Progenitor cell of endocrine pancreas (in vitro differentiated cells): ENCODE measurements at places on chromosomes 3 and 15. TPM values are rescaled to one million over a fixed set of nuclear protein-coding genes. Genes with fewer than 3 reads are reported as not detected.

GRCh38 chr15:97748576-97748975 lies 211.9 kb upstream of the ARRDC4 start:
- H3K27ac ChIP-seq: no peak overlapping the region
- peaks cover 54% of the 10 kb centered on the region for H3K27me3 ChIP-seq
- no peak for DNase-seq

Gene C3orf85
- not detected in 2 replicates for total RNA-seq

DNA sequence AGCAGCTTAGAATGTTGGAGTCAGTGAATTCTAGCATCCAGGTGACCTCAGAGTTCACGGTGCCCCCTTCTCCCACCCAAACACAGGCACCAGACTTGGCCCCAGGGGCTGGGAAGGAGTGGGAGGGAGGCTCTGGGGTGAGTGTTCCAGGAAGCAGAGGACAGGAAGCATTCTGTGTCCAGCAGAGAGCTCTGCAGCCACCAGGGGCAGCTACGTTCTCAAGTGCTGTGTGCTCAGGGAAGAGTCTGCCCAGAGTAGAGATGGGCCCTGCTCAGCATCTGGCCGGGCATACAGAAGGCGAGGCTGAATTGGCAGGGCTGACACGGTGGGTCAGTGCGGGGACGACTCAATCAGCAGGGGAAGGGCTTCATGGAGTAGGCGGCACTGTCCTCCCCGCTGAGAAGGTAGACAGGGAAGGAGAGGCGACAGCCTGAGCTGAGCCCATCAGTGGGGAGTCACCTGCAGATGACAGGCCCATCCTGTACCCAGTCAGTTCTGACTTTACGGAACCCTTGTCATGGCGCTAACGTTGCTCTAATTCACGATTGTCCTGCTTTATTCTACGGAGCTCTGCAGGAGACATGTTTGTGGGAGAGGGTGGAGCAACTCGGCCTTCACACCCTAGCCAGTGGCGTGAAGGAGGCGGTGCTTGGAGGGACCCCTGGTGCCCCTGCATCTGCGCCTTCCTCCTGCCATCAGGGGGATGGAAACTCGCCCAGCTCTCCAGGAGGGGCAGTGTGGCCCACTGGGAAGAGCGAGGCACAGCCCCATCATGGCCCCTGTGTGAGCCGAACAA lies 82.2 kb downstream of the C3orf70 start:
- H3K4me1 ChIP-seq: peaks cover 6% of the 10 kb centered on the region
- no peak for DNase-seq
- H3K4me3 ChIP-seq: no peak overlapping the region
- no peaks in the 10 kb centered on the region for H3K27me3 ChIP-seq
- no peaks in the 10 kb centered on the region for H3K36me3 ChIP-seq

- no peak for DNase-seq
- no peak overlapping the region for H3K27ac ChIP-seq
- no peaks in the 10 kb centered on the region for H3K36me3 ChIP-seq
- H3K27me3 ChIP-seq: peaks cover 19% of the 10 kb centered on the region
- H3K4me3 ChIP-seq: no peak overlapping the region
- no peaks in the 10 kb centered on the region for H3K4me1 ChIP-seq
Measured at GRCh38 chr15:68693071-68693470, 114.3 kb downstream of the CORO2B start.

Gene RBP2
- not detected in 2 replicates for total RNA-seq

Gene AADACL2
- not detected in 2 replicates for total RNA-seq

GRCh38 chr3:39275963-39276593 lies 3.8 kb downstream of the CX3CR1 start:
- no peaks in the 10 kb centered on the region for H3K36me3 ChIP-seq
- H3K27me3 ChIP-seq: peaks cover 12% of the 10 kb centered on the region
- H3K27ac ChIP-seq: no peak overlapping the region
- no peak for DNase-seq
- peaks cover 4% of the 10 kb centered on the region for H3K4me1 ChIP-seq

Gene CELF6
- total RNA-seq: 1.2 and 1.4 TPM in 2 replicates

GRCh38 chr15:67735896-67736295 lies 89.4 kb upstream of the SKOR1 start:
- no peak overlapping the region for H3K4me3 ChIP-seq
- no peaks in the 10 kb centered on the region for H3K27me3 ChIP-seq
- H3K27ac ChIP-seq: no peak overlapping the region
- H3K36me3 ChIP-seq: peaks cover 2% of the 10 kb centered on the region

DNA sequence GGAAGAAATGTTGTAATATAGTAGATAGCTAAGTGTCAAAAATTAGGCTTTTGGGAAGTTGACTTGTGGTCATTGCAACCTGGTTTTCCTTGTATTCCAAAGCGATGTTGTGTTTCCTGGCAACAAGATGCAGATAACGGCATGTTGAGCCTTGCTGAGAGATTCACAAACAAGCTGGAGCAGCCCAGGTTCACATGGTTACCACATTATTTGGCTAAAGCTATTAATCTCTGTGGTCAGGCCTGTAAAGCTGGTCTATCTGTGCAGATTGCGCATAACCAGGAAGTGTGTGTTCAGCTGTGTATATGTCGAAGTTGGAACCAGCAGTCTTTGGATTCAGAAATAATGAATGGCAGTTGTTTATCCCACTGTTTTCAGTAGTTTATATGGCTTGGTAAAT lies 6.6 kb downstream of the TIPARP start:
- no peak overlapping the region for H3K4me3 ChIP-seq
- peaks cover 22% of the 10 kb centered on the region for H3K36me3 ChIP-seq
- H3K4me1 ChIP-seq: peaks cover 58% of the 10 kb centered on the region
- H3K27ac ChIP-seq: peak overlapping the region; percentile 63

DNA sequence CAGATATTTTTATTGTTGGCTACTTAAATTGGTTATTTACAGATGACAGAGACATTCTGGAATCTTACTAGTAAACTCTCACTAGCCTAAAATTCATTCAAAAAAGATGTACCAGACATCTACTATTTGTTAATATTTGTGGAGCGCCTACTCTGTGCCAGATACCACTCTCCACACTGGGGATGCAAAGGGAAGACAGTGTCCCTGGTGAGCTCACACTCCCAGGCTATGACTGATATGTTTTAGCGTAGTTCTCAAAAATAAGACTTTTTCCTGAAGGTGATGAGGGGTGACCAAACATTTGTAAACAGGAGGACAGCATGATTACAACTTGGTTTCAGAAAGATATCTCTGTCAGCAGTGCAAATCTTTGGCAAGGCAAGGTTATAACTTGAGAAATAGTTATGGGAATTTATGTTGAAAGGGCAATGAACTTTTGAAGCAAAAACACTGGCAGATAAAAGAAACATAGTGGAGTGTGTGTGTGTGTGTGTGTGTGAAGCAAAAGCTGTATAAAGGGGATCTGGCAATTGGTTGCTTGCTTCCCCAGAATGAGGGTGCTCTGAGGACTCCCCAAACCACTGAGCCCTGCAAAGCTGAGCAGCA lies 51.2 kb downstream of the HACD2 start:
- H3K4me3 ChIP-seq: no peak overlapping the region
- no peaks in the 10 kb centered on the region for H3K4me1 ChIP-seq
- no peaks in the 10 kb centered on the region for H3K36me3 ChIP-seq
- no peaks in the 10 kb centered on the region for H3K27me3 ChIP-seq
- no peak for DNase-seq
- H3K27ac ChIP-seq: no peak overlapping the region

- no peaks in the 10 kb centered on the region for H3K36me3 ChIP-seq
- H3K4me3 ChIP-seq: no peak overlapping the region
- DNase-seq: no peak
Measured at GRCh38 chr3:46282041-46282440, 39.8 kb downstream of the CCR3 start.

Gene DAZL
- total RNA-seq: not detected in 2 replicates

GRCh38 chr3:101898752-101899169 lies 49.4 kb downstream of the NFKBIZ start:
- no peaks in the 10 kb centered on the region for H3K4me1 ChIP-seq
- H3K4me3 ChIP-seq: no peak overlapping the region
- H3K27me3 ChIP-seq: no peaks in the 10 kb centered on the region
- H3K27ac ChIP-seq: no peak overlapping the region
- H3K36me3 ChIP-seq: no peaks in the 10 kb centered on the region

DNA sequence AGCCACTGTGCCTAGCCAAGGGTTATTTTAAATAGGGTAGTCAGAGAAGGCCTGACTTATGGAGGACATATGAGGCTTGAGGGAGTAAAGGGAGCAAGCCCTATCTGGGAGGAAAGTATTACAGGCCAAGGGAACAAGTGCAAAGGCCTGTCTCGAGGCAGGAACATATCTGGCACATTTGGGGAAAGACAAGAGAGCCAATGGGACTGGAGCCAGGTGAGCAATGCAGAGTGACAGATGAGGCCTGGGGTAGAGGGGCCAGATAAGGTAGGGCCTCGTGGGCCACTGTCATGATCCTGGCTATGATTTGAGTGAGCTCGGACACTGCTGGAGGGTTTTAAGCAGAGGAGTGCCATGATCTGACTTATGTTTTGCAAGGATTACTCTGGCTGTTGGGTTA lies 43.8 kb downstream of the DCP1A start:
- no peak overlapping the region for H3K4me3 ChIP-seq
- peaks cover 18% of the 10 kb centered on the region for H3K36me3 ChIP-seq
- H3K4me1 ChIP-seq: no peaks in the 10 kb centered on the region
- H3K27me3 ChIP-seq: no peaks in the 10 kb centered on the region

Gene TJP1
- total RNA-seq: 167 and 172 TPM in 2 replicates

- no peak overlapping the region for H3K27ac ChIP-seq
- H3K36me3 ChIP-seq: no peaks in the 10 kb centered on the region
Measured at GRCh38 chr15:91413142-91413541, 313.1 kb downstream of the SV2B start.

DNA sequence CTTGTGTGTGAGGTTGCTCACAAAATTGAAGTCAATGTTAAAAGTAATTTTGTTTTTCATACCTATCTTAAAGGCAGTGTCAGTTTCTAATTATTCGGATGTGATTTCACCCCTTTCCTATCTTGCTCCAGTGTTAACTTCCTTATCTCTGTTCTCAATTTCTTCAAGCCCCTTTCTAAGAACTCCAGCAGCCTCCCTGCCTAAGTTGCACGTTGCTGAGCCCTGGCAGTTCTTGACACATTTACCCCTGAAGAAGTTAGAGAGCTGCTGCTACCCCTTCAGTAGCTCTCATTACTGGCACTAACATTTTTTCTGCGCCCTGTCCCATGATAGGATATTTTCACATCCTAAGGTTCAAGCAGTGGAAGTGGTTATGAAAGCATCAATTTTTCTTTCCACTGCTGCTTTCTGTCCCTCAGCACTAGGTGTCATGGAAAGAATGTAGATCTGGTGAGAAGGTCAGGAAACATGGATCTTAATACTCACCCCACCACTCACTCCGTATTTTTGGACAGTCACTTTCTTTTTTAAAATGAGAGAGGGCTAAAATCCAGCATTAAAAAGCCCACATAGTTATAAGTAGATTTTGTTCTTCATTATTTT lies 62.9 kb downstream of the OPA1 start:
- H3K27me3 ChIP-seq: no peaks in the 10 kb centered on the region
- peak overlapping the region; percentile 14 for H3K27ac ChIP-seq
- H3K4me1 ChIP-seq: no peaks in the 10 kb centered on the region
- H3K36me3 ChIP-seq: peaks cover 7% of the 10 kb centered on the region
- no peak overlapping the region for H3K4me3 ChIP-seq
- no peak for DNase-seq

Gene FETUB
- not detected in 2 replicates for total RNA-seq

- no peak overlapping the region for H3K4me3 ChIP-seq
- DNase-seq: no peak
- peak overlapping the region; percentile 1 for H3K27ac ChIP-seq
- peaks cover 6% of the 10 kb centered on the region for H3K4me1 ChIP-seq
- H3K36me3 ChIP-seq: peaks cover 4% of the 10 kb centered on the region
Measured at GRCh38 chr15:63967616-63968015, 78.7 kb downstream of the DAPK2 start.

- DNase-seq: no peak
- H3K4me1 ChIP-seq: peaks cover 7% of the 10 kb centered on the region
- H3K4me3 ChIP-seq: no peak overlapping the region
- H3K36me3 ChIP-seq: peaks cover 15% of the 10 kb centered on the region
- H3K27ac ChIP-seq: no peak overlapping the region
- no peaks in the 10 kb centered on the region for H3K27me3 ChIP-seq
Measured at GRCh38 chr3:105542282-105543019, 175.7 kb downstream of the ALCAM start.

DNA sequence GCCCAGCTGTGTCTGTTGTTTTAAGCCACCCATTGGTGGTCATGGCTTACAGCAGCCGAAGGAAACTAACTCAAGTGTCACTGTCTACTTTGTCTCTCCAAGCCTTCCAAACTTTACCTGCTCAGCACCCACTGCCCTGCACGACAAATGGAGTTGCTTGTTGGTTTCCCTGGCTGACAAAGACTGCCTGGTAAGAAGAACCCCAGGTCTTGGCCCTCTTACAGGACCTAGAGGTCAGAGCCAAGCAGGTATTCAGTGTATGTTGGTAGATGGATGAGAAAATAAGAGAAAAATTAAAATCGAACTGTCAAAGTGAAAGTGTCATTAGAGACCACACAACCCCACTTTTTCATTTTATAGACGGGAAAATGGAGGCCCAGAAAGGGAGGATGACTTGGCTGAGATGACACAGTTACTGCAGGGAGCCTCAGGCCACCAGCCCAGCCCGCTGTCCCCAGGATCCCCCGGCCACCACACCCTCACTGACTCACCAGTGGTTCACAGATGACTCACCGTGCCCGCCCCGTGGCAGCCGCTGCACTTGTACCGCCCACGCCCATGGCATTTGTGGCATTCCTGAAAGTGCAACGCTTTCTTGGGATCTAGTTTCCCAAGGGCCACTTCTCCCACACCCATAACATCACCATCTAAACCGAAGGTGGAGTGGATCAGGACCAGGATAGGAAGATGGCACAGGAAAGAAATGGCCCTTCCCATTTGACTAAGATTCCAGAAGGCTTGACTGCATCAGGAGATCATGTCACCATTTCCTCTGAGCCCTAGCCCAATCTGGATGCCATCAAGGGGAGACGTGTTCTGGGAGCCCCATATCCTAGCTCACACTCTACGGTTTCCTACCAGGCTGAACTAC lies 15.2 kb downstream of the SSUH2 start:
- no peaks in the 10 kb centered on the region for H3K36me3 ChIP-seq
- DNase-seq: no peak
- H3K4me1 ChIP-seq: peaks cover 2% of the 10 kb centered on the region
- H3K4me3 ChIP-seq: no peak overlapping the region

Gene TMEM39A
- 48.3 and 51.6 TPM in 2 replicates for total RNA-seq

Gene FRMD5
- 7.8 and 9.5 TPM in 2 replicates for total RNA-seq

Gene SPATA12
- total RNA-seq: 0.14 and 0.16 TPM in 2 replicates

DNA sequence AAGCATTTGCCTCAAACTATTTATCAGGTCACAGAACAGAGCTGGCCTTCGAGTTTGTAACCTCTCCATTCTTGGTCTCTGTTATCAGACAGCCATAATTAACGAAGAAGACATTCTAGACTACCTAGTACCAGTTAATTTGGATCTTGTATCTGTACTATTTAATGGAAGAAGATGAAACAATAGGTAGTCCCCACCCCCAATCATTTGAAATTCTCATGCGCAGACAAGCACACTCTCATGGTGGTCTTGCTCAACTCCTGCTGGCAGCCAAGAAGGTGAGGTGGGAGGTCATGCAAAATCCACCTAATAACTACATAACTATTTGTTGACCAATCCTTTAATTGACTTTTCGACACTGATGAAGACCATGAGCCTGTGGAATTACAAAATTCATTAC lies 2.8 kb upstream of the SKIL start:
- no peaks in the 10 kb centered on the region for H3K27me3 ChIP-seq
- peaks cover under 1% of the 10 kb centered on the region for H3K36me3 ChIP-seq
- H3K4me3 ChIP-seq: peak overlapping the region; percentile 10
- peak overlapping the region; percentile 82 for H3K27ac ChIP-seq

Gene TMEM266
- total RNA-seq: 0.50 and 0.82 TPM in 2 replicates

Gene FMN1
- 0.41 and 1.2 TPM in 2 replicates for total RNA-seq

Gene ALPK3
- 122 TPM in 2 replicates for total RNA-seq
